ENCODE measurements at places on chromosomes 11 and 22.

DNA sequence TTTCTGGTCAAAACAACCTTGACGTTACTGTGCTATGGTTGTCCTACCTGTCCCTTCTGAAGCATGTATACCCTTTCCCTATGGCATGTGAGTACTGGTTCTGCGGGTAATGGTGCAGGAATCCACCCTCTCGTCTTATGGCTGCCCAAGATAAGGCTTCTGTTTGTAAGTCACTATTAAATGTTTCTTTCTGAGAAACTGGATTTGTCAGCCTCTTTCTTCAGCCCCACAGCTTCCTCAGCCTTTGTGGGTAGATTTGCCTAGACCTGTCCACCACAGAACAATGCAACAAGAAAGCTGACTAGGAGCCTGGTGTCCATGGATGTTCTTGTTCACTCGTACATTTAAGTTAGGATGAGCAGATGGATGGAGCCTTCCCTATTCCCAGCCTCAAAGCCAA is 14.4 kb downstream of the MMP7 start:
- no peak for ATAC-seq

DNA sequence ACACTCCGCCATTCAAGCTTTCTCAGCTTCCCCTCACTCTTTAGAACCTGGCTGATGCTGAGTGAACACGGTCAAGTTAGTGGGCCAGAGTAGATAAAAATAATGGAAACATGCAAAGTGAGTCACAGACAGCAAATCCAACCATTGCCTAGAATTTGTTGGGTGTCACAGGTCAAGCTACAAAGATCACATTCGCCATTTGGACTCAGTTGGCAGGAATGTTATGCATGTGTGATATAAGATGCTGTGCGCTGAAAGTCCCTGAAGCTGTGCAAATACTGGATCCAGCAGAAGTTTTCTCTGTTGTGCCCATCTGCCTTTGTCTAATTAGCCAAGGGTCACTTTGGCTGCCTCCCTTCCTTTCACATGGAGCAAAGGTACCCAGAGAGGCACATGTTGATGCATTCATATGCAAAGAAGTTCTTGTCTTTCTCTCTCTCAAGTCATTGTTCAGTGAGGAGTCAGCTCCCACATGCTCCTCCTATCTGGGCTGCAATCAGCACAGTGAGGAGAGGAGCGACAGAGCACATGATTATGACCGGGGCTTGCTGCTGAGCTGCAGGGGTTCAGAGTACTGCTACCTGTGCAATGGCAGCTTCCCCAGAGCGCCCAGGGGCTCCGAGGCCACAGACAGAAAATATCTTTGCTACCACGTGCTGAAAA is 39.7 kb downstream of the FLI1 start:
- no peak for ATAC-seq

DNA sequence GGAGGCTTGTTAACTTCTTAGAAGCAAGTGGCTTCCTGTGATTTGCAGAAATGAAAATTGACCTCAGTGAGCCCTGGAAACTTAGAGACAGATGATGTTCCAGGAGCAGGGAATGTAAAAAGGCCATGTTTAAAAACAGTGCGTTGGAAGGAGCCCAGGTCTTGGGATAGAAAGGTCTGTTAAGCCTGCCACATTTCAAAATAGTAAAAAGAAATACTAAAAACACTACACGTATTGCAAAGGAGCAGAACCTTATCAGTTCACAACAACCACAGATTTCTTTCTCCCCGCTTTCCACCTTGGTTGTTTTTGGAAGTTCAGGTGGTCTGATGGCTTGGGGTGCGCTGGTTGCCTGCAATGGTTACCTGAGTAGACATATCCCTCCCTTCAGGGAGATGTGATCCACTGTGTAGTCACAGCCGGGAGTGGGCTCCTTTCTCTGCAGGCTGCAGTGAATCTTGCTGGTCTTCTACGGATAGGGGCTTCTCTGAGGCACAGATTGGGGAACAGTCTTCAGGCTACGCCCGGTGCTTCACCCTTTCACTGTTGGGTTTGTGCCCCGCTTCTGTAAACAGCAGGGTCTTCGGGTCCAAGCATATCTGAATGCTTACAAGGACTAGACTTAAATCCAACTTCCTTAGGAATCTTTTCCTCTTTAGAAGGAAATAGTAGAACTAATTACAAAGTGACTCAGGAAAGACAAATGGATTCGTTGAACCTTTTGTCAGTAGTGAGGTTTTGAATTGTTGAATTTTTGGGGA is 1.9 kb downstream of the TEAD1 start:
- ATAC-seq = peak; percentile 9

DNA sequence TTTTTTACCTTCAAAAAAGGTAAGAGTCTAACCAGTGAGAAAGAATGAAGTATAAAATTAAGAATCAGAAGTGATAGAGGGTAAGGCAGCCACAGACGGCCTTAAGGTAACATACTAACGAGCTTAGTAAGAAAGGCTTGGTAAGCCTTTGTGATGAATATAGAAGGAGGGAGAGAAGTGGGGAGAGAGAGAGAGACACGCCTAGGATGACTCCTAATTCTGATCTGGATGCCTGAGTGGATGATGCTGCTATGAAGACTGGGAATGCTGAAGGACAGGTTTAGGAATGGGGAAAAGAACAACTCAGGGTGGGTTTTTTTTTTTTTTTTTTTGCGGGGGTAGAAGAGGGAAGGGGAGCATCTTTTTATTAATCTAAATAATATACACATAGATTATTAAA is 4.8 kb downstream of the FBXO3 start:
- no peak for ATAC-seq

DNA sequence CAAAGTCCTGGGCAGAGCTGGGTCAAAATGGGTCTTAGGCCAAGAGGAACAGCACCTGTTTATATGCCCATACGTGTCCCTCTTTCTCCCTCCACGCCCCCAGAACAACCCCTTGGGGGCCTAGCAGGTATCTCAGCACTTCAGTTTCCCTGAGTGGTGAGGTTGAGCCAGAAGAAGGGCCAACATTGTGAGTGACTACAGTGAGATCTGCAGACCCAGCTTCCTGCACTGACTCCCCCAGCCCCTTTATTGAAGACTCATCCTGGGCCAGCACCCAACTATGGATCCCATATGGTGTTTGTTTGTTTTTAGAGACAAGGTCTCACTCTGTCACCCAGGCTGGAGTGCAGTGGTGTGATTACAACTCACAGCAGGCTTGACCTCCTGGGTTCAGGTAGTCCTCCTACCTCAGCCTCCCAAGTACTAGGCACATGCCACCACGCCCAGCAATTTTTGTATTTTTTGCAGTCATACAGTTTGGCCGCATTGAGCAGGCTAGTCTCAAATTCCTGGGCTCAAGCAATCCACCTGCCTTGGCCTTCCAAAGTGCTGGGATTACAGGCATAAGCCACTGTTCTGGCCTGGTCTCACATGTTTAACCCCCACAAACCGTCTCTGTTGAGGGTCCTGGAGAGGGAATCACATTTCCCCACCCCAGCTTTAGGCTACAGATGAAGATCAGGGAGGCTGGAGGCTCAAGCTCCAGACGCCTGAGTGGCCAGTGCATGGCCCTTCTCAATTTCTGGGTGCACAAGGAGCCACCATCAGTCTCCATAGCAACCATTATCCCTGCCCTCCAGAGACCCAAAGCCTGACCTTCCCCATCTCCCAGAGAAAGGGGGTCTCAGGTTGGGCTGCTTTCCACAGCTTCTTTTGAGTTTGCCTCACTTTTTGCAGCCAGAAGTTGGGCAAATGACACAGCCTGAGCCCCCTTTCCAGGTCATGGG is 1.7 kb upstream of the LARGE2 start:
- no peak for ATAC-seq

Data from SK-N-SH treated with all-trans-retinoic acid at 6 μM for 48 hours (cell line).